ENCODE measurements at places on chromosomes 1 and 21.

DNA sequence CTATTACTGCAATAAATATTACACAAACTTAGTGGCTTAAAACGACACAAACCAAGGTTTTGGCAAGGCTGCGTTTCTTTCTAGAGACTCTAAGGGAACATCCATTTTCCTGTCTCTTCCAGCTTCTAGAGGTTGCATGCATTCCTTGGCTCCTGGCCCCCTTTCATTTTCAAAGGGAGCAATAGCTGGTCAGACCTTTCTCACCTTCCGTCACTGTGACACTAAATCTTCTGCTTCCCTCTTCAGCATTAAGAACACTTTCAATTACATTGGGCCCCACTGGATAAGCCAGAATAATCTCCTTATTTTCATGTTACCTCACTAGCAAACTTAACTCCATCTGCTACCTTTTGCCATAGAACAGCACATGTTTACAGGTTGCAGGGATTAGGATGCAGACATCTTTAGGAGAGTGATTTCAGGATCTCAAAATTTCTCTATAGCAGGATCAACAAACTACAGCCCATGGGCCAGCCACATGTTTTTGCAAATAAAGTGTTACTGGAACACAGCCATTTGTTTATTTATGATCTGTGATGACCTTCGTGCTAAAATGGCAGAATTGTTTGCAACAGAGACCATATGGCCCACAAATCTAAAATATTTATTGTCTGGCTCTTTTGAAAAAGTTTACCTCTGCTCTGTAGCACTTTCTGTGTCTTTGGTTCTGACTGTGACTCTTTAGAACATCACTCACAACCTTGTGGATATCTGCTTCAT lies 221.5 kb upstream of the SGIP1 start:
- no peak for DNase-seq

- DNase-seq, result no peak
Observed at GRCh38 chr1:40753142-40753882, 30.3 kb upstream of the KCNQ4 start.

DNA sequence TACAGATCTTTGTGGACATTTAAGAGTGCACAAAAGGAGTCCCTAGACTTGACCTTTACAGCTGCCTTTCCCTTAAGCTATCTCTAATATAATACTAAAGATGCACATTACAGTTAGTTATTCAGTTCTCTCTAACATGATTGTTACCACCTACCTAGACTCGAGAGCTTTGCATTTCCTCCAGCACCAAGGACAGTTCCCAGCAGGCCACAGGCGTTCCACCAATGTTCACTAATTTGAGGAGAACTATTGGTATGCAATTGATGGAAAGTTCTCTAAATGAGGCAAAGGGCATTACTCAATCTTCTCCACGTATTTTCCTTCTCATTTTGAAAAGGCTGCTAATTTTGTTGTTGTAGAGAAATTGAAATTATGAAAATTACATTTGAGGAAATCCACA lies 5.4 kb upstream of the NTNG1 start:
- DNase-seq, result no peak

- DNase-seq, result no peak
Observed at GRCh38 chr1:14954930-14955329, 198.6 kb upstream of the TMEM51 start.

DNA sequence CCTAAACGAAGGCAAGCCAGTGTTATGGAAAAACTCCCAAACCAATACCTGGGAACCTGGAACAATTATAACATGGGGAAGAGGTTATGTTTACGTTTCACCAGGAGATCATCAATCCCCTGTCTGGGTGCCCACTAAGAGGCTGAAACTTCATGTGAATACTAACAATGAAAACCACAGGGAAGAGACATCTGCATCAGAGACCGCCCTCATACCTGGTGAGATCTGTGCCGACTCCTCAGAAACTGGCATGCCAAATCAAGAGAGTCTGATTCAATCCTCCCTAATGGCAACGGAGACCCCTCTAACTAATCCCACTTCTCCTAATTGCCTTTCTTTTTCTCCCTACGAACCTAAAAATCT lies 163.2 kb downstream of the IER5 start:
- no peak for DNase-seq
